ENCODE measurements at places on chromosomes 3 and 15.
A peak's percentile ranks its signal among the peaks of the same experiment; 100 is the strongest.

DNA sequence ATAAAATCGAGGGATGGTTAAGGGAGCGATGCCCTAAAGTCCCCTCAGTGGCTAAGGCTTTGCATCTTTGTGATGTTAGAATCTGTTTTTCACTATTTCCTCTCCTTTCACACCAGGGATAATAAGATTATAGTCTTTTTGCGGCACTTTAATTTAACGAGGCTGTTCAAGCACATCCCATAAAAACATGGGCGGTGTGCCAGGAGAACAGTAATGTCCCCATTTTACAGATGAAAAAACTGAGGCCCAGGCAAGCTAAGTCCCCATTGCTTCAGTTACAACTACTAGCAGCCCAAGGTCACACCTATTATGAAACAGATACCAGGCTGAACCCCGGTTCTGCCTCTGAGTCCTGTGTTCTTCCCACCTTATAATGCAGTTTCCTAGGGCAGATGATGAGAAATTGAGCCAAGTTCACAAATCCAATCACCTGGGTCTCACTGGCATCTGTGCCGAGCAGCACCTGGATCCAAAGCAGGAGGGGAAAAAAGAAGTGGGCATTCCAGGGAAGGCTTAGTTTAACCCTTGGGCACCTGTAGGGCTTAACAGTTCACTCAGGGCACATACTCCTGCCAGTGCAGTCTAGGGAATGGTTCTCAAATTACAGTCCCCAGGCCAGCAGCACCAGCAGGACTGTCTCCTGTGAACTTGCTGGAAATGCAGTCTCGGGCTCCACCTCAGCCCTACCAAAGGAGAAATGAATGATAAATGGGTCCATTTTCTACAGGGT is 169.3 kb downstream of the RAB11A start:
- no peak for DNase-seq

DNA sequence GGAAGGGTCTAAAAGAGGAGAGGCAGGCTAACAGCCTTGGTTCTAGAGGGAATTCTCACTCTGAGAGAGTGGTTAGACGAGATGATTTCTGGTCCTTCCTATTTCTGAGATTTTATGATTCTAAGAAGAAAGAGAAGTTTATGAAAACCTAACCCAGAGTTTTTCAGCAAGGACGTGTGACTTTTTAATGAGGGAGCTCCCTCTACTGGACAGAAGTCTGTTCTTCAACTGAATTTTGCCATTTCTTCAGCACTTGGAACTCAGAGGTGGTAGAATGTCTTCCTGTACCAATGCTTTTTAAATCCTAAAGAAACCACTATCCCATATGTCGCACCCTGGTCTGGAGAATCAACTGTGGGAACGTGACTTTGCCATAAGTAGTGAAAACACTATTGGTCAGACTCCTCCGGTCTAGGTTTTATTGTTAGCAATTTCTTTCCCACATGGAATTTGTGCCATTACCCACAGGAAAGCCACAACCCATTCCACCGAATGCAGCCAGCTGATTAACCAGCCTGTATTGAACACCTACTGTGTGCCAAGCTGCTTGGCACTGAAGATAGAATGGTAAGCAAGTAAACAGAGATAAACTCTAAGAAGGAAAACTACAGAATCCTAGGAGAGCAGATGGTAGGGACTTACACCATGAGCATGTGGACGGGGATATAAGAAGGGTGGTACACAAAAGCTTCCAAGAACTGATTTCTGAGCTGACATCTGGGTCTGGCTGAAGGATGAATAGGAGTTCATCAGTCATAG is 199.5 kb upstream of the LMCD1 start:
- DNase-seq: peak; percentile 54

- no peak for DNase-seq
These were observed 352.0 kb upstream of the THBS1 start for GRCh38 chr15:39228889-39229288.

- DNase-seq: no peak
These were observed 361.0 kb downstream of the SQOR start for GRCh38 chr15:45995800-45996199.

- no peak for DNase-seq
These were observed 59.8 kb upstream of the PRTG start for GRCh38 chr15:55802600-55803376.

Measured in suppressor macrophage treated with lipopolysaccharide for 1 hour (primary cell).